ENCODE measurements at places on chromosomes 6 and 20. TPM values are rescaled to one million over a fixed set of nuclear protein-coding genes. Genes with fewer than 3 reads are reported as not detected.

DNA sequence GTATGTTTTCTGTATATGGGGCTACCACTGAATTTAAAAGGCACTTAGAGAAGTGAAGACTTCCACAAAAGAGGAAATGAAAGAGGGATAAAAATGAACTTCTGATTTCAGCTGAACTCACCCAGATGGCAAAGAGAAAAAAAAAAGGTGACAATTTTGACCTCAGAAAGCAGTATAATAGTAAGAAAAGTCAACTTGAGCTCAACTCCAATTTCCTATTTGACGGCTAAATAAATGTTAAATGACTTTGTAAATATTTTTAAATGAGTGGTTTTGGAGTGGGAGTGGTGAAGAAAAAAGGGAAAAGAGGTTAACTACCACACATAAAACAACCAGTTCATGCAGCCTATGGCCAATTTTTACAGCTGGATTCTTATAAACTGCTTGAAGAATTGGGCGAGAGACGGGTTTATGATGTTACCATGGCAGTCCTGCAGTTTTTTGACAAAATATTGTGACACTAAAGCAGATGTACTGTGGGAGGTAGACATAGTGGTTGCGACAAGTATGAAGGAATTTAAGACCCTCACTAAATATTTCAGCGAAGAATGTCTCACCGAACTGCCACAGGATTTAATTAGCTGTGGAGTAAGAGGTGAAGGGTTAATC lies 49.8 kb upstream of the ADTRP start:
- DNase-seq = no peak

DNA sequence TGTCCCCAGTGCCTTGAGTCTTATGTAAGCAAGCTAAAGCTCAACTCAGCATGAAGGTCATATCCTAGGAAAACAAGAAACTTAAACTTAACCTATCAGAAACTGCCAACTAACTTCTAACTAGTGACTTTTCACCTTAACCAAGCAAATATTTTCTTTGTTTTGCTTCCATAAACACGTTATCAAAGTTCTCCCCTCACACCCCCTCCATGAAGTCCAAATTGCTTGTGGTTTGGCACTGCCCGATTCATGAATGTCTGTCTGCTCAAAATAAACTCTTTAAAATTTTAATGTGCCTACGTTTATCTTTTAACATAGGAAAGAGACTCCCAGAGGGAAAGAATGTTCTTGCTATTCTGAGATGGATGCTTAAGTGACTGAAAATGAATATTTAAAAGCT lies 34.9 kb downstream of the GSTA2 start:
- no peak for DNase-seq

GRCh38 chr20:50694379-50695134 lies 3.2 kb upstream of the RIPOR3 start:
- peak; percentile 38 for DNase-seq

GRCh38 chr6:113595911-113596376 lies 261.2 kb upstream of the MARCKS start:
- DNase-seq = no peak

NHLRC1 gene
- 3.3 TPM for total RNA-seq

IL20RA gene
- total RNA-seq = not detected

DNA sequence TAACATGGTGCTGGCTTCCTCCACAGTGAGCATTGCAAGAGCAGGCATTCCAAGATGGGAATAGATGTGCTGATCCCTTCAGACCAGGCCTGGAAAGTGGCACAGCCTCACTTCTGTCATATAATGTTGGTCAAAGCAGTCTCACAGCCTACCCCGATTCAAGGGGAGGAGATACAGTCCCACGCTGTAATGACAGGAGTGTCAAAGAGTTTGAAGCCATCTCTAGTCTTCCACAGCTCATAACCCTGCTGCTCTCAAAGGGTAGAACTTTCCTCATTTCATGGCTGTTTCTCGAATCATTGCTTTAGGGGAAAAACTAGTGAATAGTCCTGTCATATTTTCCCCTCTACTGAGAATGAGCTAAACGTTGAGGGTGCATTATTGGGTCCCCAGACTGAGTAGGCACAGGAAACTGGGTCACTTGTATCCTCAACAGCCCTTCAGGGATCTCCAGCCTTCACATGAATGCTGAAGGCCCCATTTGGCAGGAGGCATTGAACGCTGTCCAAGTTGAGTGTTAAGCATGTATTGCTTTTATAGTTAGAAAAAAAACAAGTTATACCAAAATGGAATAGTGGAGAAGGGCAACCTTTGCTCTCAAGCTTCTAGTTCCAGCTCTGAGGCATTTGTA lies 27.3 kb downstream of the DTD1 start:
- DNase-seq = no peak

TPX2 gene
- 74.3 TPM for total RNA-seq

- no peak for DNase-seq
These were observed 114.1 kb downstream of the DOK5 start for GRCh38 chr20:54589402-54590030.

CNR1 gene
- total RNA-seq = not detected

DNA sequence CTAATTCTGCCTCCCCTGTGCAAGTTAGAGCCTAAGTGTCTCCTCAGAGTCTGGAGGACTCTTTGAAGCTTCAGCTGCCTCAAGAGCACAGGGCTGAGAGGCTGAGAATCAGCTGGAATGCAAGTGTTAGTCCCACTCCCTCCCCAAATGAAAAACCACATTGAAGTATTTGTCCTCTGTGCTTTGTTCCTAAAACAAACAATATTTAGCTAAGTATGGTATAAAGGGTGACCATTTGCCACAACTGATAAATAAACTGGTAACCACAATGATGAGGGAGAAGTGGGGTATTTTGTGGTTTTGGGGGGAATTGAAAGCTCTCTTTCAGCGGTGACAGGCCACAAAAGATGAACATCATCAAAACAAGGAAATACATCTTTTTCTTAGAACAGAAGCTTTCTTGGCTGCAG lies 91.7 kb upstream of the HDDC2 start:
- no peak for DNase-seq

- DNase-seq = no peak
These were observed 69.3 kb downstream of the MDN1 start for GRCh38 chr6:89750338-89750737.

GRCh38 chr6:118804091-118804490 lies 89.9 kb upstream of the ASF1A start:
- no peak for DNase-seq

DNA sequence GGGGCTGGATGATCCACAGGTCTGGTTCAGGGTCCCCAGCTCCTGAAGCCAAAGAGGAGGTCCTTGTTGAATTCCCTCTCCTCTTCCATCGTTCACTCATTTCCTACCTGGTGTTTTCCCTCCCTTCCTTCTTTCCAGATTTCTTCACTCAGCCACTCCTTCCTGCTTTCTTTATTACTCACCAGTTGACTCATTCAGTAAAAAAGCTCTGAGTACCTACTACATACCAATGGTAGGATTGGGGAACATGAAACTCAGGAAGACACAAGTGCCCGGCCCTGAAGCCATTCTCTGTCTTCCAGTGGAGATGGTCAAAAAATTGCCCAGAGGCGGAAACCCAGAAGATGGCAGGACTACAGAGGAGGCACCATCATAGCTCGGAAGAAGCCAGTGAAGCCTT lies 11.9 kb upstream of the NSFL1C start:
- DNase-seq = peak; percentile 96

- DNase-seq = peak; percentile 68
These were observed 780 bp downstream of the ARMC12 start for GRCh38 chr6:35737413-35738211.

DNA sequence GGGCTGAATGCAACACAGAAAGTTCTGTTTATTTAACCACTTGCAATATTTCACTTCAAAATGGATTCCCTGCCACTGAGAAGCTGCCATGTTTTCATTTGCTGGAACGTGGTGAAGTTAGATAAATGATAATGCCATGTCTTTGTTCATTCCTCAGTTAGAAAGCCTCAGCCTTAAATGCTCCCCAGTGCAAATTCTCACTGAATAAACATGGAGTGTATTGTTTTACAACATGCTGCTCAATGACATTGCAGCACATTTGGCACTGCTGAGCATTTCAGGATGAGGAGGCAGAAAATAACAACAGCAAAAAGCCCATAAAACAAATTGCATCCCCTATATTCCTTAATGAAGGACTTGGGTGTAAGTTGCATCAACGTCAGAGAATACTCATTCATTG lies 913.8 kb upstream of the FLRT3 start:
- no peak for DNase-seq

GRCh38 chr6:157990321-157991066 lies 8.8 kb downstream of the SYNJ2 start:
- DNase-seq = no peak

- no peak for DNase-seq
These were observed 56.8 kb downstream of the NOL4L start for GRCh38 chr20:32528171-32528891.

All from mammary epithelial cell (primary cell).